ENCODE measurements at places on chromosomes 1 and 21.
A peak's percentile ranks its signal among the peaks of the same experiment; 100 is the strongest.

DNA sequence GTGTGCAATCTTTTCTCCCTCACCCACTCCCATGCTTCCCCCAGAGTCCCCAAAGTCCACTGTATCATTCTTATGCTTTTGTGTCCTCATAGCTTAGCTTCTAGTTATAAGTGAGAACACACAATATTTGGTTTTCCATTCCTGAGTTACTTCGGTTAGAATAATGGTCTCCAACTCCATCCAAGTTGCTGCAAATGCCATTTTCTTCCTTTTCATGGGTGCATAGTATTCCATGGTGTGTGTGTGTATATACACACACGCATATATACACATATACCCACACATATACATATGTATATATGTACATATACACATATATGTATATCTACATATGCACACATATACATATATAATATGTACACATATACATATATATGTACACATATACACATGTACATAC lies 69.3 kb downstream of the ERG start:
- H3K27me3 ChIP-seq, result peaks cover 16% of the 10 kb centered on the region
- no peaks in the 10 kb centered on the region for H3K36me3 ChIP-seq
- no peaks in the 10 kb centered on the region for H3K4me1 ChIP-seq
- no peak overlapping the region for H3K4me3 ChIP-seq
- no peak overlapping the region for H3K27ac ChIP-seq

GRCh38 chr1:236689713-236690569 lies 3.6 kb downstream of the ACTN2 start:
- H3K4me3 ChIP-seq, result no peak overlapping the region
- DNase-seq, result no peak
- no peak overlapping the region for H3K27ac ChIP-seq
- H3K27me3 ChIP-seq, result peaks cover 60% of the 10 kb centered on the region
- peaks cover 8% of the 10 kb centered on the region for H3K4me1 ChIP-seq

GRCh38 chr1:50959303-50959912 lies 659 bp downstream of the FAF1 start:
- no peaks in the 10 kb centered on the region for H3K27me3 ChIP-seq
- H3K27ac ChIP-seq, result peak overlapping the region; percentile 74
- no peak for DNase-seq
- H3K36me3 ChIP-seq, result no peaks in the 10 kb centered on the region

GRCh38 chr1:168468822-168469221 lies 75.0 kb downstream of the XCL2 start:
- no peaks in the 10 kb centered on the region for H3K27me3 ChIP-seq
- H3K36me3 ChIP-seq, result peaks cover 5% of the 10 kb centered on the region
- DNase-seq, result no peak
- H3K4me3 ChIP-seq, result no peak overlapping the region
- H3K27ac ChIP-seq, result no peak overlapping the region
- H3K4me1 ChIP-seq, result peaks cover 63% of the 10 kb centered on the region

DNA sequence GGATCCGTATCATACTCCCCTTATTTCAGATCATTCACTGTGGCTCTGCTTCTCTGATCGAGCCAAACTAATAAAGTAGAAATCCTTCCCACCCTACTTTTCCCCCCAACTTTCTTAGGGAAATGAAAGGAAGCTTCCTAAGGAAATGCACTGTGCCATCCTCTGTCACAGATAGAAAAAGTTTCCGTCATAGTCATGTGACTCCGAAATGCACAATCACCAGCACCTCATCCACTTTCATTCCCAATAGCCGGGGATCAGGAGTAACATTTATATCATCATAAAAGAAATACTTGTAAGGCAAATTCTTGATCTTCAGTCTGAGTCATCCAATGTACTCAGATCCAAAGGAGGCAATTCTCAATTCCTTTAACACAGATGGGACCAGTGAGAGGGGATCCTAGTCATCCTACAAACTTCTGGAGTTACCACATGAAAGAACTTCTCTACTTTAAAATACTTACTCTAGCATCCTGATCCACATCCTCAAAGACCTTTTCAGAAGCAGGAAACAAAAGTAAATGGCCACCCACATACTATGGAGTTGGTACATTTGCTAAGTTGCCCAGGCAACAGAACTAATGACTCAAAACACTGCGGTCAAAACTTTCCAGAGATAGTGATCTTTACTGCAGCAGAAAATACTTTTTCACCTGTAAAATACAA lies 97.8 kb upstream of the ZC3H11B start:
- no peak overlapping the region for H3K4me3 ChIP-seq
- no peak for DNase-seq

DNA sequence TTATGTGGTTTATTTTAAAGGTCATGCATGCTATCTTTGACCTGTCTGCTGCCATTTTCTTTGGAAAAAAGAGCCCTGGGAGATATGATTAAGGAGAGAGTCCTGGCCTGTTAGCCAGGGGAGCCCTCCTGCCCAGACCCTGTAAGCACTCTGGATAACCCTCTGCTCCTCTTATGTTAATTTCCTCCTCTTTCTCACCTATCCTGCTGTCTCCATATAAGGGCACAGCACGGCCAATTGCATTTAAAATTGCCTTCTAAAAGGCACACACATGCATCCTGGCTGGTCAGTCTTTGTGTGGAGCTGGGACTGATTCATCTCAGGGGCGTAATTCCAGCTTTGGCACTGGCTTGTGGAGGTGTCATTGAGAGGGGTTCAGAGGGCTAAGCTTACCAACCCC lies 158.9 kb downstream of the ST6GALNAC5 start:
- H3K27me3 ChIP-seq, result no peaks in the 10 kb centered on the region
- H3K36me3 ChIP-seq, result no peaks in the 10 kb centered on the region
- no peak overlapping the region for H3K4me3 ChIP-seq
- H3K4me1 ChIP-seq, result no peaks in the 10 kb centered on the region
- no peak overlapping the region for H3K27ac ChIP-seq

DNA sequence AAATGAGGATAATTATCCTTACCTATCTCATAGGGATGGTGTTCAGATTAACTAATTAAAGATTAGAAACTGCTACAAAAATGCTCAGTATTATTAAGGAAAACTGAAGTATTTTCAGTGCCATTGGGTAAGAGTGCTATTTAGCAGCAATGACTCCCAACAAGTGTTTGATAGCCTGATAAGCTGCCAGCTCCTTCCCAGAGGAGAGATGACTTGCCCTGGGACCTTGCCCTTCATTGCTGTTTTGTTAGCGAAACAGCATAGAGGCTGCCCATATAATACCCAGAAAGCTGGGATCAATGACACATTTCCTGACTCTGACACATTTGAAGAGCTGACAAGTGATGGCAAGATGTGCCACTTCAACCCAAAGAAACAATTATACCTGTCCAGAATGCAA lies 592.2 kb downstream of the ADGRL2 start:
- no peak overlapping the region for H3K4me3 ChIP-seq
- no peaks in the 10 kb centered on the region for H3K4me1 ChIP-seq
- peaks cover 5% of the 10 kb centered on the region for H3K27me3 ChIP-seq
- no peak overlapping the region for H3K27ac ChIP-seq
- H3K36me3 ChIP-seq, result no peaks in the 10 kb centered on the region

GRCh38 chr1:62057641-62058290 lies 136.9 kb upstream of the L1TD1 start:
- no peak for DNase-seq
- H3K4me3 ChIP-seq, result no peak overlapping the region
- no peaks in the 10 kb centered on the region for H3K27me3 ChIP-seq
- H3K4me1 ChIP-seq, result no peaks in the 10 kb centered on the region
- no peak overlapping the region for H3K27ac ChIP-seq

GRCh38 chr1:43207229-43207853 lies 35.2 kb downstream of the CFAP57 start:
- H3K4me1 ChIP-seq, result peaks cover 4% of the 10 kb centered on the region
- DNase-seq, result no peak
- H3K4me3 ChIP-seq, result no peak overlapping the region
- H3K36me3 ChIP-seq, result peaks cover 3% of the 10 kb centered on the region
- H3K27ac ChIP-seq, result no peak overlapping the region

GRCh38 chr1:32388641-32389040 lies 5.6 kb downstream of the BSDC1 start:
- no peaks in the 10 kb centered on the region for H3K27me3 ChIP-seq
- H3K36me3 ChIP-seq, result no peaks in the 10 kb centered on the region
- no peak for DNase-seq
- H3K4me3 ChIP-seq, result no peak overlapping the region

DNA sequence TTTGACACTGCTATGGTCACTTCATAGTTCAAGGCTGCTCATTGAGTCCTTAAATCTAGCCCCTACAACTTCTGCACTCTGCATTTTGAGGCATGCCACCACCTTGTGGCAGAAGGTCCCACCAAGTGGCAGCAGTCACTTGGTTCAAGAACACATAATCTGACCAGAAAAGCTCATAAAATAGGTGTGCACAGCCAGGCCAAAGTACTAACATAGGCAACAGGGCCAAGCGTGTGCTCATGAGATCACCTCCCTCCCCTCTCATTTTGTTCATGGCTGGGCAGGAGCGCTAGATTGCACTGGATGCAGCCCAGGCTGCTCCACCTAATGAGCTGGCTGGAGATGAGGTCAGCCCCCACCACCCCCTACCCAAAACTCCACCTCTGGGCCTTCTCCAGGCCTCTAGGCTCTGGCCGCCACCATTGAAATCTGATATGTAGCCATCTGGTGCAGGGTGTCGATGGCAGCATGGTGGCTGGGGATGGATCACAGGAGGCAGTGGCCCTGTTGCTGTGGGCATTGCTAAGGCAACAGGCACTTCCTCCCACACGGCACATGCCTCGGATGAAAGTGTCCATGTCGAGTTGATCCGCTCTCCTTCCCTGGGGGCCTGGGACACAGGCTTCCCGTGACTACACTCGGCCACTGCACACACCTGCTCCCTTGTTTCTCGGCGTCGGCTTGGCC lies 193.2 kb downstream of the TRABD2B start:
- no peaks in the 10 kb centered on the region for H3K36me3 ChIP-seq
- no peak overlapping the region for H3K27ac ChIP-seq
- H3K4me1 ChIP-seq, result no peaks in the 10 kb centered on the region
- DNase-seq, result no peak
- H3K4me3 ChIP-seq, result no peak overlapping the region

- H3K27ac ChIP-seq, result no peak overlapping the region
These were observed 31.0 kb upstream of the MED18 start for GRCh38 chr1:28297826-28298225.

DNA sequence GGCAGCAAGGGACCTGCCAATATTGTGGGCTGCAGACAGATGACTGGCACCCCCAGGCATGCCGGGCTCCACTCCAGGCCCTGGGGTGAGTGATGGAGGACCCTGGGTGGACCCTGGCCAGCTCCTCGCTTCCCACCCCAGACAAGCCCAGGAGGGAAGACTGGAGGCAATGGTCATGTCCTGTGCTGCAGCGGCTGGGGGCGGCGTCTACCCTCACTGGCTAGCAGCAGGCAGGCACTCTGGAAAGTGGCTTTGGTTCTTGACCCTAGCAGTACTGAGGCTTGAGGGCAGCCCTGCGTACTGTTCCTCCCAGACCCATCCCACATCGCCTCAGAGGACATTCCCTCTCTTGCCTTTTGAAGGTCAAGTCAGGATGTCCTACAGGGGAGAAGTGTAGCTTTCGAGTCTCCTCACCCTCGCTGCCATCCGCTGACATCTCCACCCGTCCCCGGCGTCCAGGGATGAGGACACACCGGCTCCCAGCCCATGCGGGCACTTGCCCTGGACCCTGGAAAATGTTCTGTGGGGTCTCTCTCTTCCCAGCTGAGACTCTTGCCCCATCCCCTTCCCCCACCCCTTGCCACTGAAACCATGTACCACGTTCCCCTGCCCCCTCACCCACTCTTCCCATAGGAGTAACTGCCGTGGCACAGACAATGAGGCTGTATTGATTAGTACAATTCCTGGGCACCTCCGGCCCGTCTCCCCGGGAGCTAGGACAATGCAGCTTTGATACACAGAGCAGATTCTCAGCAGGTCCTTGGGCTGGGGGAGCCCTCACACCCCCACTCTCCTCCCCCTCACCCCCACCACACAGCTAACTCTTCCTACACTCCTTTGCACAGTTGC lies 15.0 kb downstream of the SLC6A9 start:
- H3K27ac ChIP-seq, result no peak overlapping the region
- no peak for DNase-seq
- peaks cover 2% of the 10 kb centered on the region for H3K36me3 ChIP-seq

DNA sequence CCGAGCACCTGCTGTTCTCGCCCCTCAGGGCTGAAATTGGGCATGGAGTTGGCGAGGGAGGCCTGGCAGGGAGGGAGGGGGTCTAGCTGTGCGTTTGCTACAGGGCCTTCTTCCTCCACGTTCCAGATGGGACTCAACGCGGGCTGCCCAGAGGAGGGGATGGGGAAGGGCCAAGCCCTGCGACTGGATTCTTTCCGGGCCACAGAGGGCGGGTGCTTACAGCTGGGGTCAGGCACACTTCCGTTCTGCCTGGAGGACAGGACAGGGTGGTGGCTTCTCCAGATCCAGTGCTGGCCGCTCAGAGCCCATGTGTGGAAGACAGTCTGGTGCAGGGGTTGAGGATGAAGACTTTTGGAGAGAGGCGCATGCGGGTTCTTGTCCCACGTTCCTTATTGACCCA lies 90.0 kb downstream of the EDEM3 start:
- no peak overlapping the region for H3K4me3 ChIP-seq
- H3K36me3 ChIP-seq, result no peaks in the 10 kb centered on the region
- no peak for DNase-seq
- no peak overlapping the region for H3K27ac ChIP-seq
- H3K4me1 ChIP-seq, result no peaks in the 10 kb centered on the region

- no peak overlapping the region for H3K4me3 ChIP-seq
- no peak overlapping the region for H3K27ac ChIP-seq
- DNase-seq, result no peak
- no peaks in the 10 kb centered on the region for H3K36me3 ChIP-seq
These were observed 273.8 kb downstream of the PTBP2 start for GRCh38 chr1:96995351-96995750.

GRCh38 chr1:44707959-44708831 lies 22.8 kb downstream of the RNU5D-1 start:
- peak; percentile 35 for DNase-seq
- H3K4me3 ChIP-seq, result peak overlapping the region; percentile 58
- no peaks in the 10 kb centered on the region for H3K36me3 ChIP-seq
- peaks cover 5% of the 10 kb centered on the region for H3K27me3 ChIP-seq
- H3K4me1 ChIP-seq, result peaks cover 21% of the 10 kb centered on the region
- H3K27ac ChIP-seq, result peak overlapping the region; percentile 6

GRCh38 chr1:147202576-147202975 lies 22.6 kb downstream of the FMO5 start:
- no peak overlapping the region for H3K27ac ChIP-seq
- H3K4me1 ChIP-seq, result peaks cover 7% of the 10 kb centered on the region
- no peak overlapping the region for H3K4me3 ChIP-seq

GRCh38 chr1:25433389-25434186 lies 2.9 kb downstream of the MACO1 start:
- H3K27ac ChIP-seq, result peak overlapping the region; percentile 95
- no peak for DNase-seq
- H3K4me3 ChIP-seq, result peak overlapping the region; percentile 10
- H3K27me3 ChIP-seq, result no peaks in the 10 kb centered on the region
- peaks cover 56% of the 10 kb centered on the region for H3K4me1 ChIP-seq

DNA sequence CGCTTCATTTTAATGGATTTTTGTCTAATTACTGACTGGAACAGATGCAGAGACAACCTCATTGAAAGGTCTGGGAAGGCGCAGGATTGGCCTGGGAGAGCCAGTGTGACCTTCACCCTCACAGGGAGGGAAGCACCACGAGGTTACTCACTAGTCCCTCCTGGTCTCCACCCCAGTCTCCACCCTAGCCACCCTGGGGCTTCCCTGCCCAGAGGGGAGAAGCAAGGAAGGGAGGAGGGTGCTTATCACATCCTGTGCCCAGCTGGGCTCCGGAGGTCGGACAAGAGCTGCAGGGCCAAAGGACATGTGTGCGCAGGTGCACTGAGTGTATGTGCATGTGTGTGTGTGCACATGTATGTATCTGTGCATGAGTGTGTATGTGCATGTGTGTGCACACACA lies 220.1 kb upstream of the VAMP3 start:
- H3K4me3 ChIP-seq, result peak overlapping the region; percentile 20
- no peak for DNase-seq
- H3K4me1 ChIP-seq, result peaks cover 48% of the 10 kb centered on the region

- H3K27me3 ChIP-seq, result no peaks in the 10 kb centered on the region
- H3K4me3 ChIP-seq, result no peak overlapping the region
- DNase-seq, result peak; percentile 65
- H3K27ac ChIP-seq, result no peak overlapping the region
- no peaks in the 10 kb centered on the region for H3K4me1 ChIP-seq
These were observed 19.2 kb upstream of the EVA1B start for GRCh38 chr1:36342426-36343185.

Measured in activated T-cell treated with anti-CD3 and anti-CD28 coated beads, Interleukin-2, amount 50 U/mL, for 72 hours (primary cell).